ENCODE measurements at places on chromosomes 2 and 18.

DNA sequence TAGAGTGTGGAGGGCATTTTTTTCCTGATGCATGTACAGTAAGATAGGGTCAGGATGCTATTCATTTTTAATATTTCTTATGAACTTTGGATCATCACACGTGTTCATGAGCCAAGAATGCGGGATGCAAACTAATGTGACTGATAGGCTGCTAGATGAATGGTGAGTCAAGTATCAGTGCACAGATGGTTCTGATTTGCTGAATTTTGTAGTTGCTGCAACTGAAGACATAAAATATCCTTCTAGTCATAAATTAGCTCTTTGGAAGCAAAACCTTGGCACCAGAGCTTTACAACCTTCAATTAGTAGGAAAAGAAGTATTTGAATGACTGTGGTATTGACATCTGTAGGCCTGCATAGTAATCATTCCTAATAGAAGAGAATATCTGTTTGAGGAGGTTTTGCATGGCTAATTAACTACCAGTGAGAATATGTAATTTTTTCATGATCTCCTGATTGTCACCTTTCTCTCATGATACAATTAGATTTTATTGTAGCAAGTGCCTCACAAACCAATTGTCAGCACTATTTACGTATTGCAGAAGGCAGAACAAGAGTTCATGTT, 94.0 kb downstream of the VRK2 start:
- no peaks in the 10 kb centered on the region for H3K27me3 ChIP-seq
- peaks cover 17% of the 10 kb centered on the region for H3K36me3 ChIP-seq
- H3K4me1 ChIP-seq: no peaks in the 10 kb centered on the region
- H3K27ac ChIP-seq: no peak overlapping the region
- no peak overlapping the region for H3K4me3 ChIP-seq

DNA sequence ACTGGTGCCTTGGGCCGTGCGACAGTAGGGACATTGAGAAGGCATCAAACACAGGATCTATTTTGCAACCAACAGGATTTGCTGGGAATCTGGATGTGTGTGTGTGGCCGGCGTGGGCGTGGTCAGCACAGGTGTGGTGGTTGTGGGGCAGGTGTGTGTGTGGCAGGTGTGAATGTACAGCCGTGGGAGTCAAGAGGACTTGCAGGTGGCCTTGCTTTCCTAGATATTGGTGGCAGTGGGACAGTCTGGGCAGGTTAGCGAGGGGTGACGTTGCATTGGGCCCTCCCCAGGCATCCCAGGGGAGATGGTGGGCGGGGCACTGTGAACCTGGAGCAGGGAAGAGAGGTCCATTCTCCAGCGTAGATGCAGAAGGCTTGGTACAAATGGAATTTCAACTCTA, 3.2 kb upstream of the LIMS2 start:
- H3K27me3 ChIP-seq: peaks cover 26% of the 10 kb centered on the region
- H3K4me3 ChIP-seq: no peak overlapping the region
- no peaks in the 10 kb centered on the region for H3K36me3 ChIP-seq
- no peak overlapping the region for H3K27ac ChIP-seq

DNA sequence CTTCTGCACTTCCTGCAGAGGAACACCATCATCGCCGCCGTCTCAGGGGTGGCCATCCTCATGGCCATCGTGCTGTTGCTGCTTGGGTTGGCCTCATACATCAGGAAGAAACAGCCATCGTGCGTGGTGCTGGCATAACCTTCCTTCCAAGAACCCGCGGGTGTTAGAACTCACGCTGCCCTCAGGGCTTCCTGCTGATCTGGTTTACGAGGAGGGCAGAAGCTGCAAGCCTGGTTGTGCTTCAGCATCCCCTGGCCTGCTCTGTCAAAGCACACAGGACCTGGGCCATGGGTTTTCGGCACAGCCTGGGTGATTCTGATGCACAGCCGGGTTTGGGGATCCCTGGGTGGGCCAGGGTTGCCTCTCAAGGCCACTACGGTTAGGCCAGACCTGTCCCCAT, 12.2 kb upstream of the ZAP70 start:
- peaks cover 11% of the 10 kb centered on the region for H3K4me1 ChIP-seq
- H3K36me3 ChIP-seq: no peaks in the 10 kb centered on the region
- no peaks in the 10 kb centered on the region for H3K27me3 ChIP-seq
- no peak for DNase-seq

GRCh38 chr2:170974304-170974993, 45.4 kb downstream of the GORASP2 start:
- H3K27ac ChIP-seq: no peak overlapping the region
- peaks cover 8% of the 10 kb centered on the region for H3K4me1 ChIP-seq
- no peaks in the 10 kb centered on the region for H3K27me3 ChIP-seq
- no peak for DNase-seq
